ENCODE measurements at places on chromosomes 5 and 9. TPM values are rescaled to one million over a fixed set of nuclear protein-coding genes. Genes with fewer than 3 reads are reported as not detected.
A peak's percentile ranks its signal among the peaks of the same experiment; 100 is the strongest.

DNA sequence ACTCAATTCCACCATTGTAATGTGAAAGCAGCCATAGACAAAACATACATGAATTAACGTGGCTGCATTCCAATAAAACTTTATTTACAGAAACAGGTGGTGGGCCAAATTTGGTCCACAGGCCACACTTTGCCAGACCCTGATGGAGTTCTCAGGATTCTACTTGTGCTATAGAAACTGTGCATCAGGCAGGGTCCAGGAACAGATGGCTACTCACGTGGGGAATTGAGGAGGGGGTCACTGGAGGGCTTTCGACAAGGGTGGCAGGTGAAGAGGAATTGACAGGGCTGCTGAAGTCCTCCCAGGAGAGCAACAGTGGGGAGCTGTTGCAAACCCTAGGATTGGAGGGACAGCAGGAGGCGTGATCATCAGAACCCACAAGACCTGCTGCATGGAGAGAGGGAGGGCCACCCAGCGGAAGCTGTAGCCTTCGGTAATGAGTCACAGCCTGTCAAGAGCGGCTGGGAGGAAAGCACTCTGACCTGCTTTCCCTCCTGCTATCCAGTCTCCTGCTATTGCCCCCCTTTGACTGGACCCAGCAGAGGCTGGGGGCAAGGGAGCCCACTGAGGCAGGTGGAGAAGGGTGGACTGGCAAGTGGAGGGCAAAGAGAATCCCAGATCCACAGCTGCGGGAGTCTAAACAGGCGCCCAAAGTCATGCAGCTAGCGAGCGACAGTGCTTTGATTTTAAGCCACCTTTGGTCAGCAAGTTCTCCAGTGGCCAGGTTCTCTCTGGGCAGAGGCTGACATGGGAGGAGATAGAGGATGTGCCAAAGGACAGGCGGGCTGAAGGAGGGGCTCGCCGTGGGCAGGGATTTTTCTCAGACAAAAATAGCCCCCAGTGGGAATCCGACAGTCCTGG, 138.3 kb upstream of the SMIM23 start:
- H3K27ac ChIP-seq, result no peak overlapping the region
- H3K27me3 ChIP-seq, result peaks cover 9% of the 10 kb centered on the region
- no peak for DNase-seq
- H3K36me3 ChIP-seq, result no peaks in the 10 kb centered on the region
- H3K4me1 ChIP-seq, result peaks cover 5% of the 10 kb centered on the region

DNA sequence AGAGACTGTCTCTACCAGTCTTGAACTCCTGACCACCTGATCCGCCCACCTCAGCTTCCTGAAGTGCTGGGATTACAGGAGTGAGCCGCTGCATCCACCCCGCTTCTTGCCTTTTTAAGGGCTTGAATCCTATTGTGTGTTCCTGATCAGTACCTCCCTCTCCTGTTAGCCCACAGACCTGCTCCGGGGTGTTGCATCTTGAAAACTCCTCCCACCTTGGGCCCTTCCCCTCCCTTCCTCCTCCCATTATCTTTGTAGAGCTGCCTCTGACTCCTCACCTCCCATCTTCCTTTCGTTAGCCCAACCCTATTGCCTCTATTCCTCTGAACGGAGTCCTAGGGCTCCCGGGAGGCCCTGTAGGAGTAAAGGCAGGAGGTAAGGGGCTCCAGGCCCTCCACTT, 48.5 kb upstream of the NEK6 start:
- peaks cover 5% of the 10 kb centered on the region for H3K27me3 ChIP-seq
- H3K27ac ChIP-seq, result no peak overlapping the region
- H3K4me1 ChIP-seq, result peaks cover 56% of the 10 kb centered on the region
- H3K36me3 ChIP-seq, result peaks cover 2% of the 10 kb centered on the region
- H3K4me3 ChIP-seq, result no peak overlapping the region

DNA sequence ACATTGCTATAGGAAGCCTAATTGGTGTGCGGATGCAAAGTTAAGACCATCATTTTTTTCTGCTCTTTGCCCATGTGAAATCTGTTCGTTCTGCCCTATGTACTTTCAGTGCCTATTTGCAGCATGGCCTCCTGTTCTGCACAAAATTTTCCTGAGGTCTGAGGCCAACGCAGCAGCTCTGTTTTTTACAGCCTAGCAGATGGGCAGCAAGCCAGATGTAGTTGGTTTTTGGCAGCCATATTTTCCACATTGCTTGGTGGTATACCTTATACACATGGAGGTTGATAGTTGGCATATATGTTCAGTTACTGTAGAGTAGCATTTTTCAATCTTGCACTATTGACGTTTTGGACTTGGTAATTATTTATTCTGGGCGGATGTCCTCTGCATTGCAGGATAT, 133.5 kb upstream of the MRPS30 start:
- no peak for DNase-seq
- H3K27me3 ChIP-seq, result no peaks in the 10 kb centered on the region
- no peaks in the 10 kb centered on the region for H3K4me1 ChIP-seq
- H3K4me3 ChIP-seq, result no peak overlapping the region
- H3K27ac ChIP-seq, result no peak overlapping the region

GRCh38 chr5:98773214-98773463, 324 bp upstream of the RGMB start:
- peak overlapping the region; percentile 87 for H3K4me3 ChIP-seq
- H3K4me1 ChIP-seq, result peaks cover 47% of the 10 kb centered on the region
- H3K27ac ChIP-seq, result peak overlapping the region; percentile 42
- no peak for DNase-seq

Gene HRH2
- total RNA-seq, result 21.4 TPM

GRCh38 chr9:7174884-7175283, 417.1 kb downstream of the KDM4C start:
- peaks cover 25% of the 10 kb centered on the region for H3K36me3 ChIP-seq
- no peak overlapping the region for H3K27ac ChIP-seq
- no peak overlapping the region for H3K4me3 ChIP-seq
- DNase-seq, result no peak

Gene LCP2
- 419 TPM for total RNA-seq

DNA sequence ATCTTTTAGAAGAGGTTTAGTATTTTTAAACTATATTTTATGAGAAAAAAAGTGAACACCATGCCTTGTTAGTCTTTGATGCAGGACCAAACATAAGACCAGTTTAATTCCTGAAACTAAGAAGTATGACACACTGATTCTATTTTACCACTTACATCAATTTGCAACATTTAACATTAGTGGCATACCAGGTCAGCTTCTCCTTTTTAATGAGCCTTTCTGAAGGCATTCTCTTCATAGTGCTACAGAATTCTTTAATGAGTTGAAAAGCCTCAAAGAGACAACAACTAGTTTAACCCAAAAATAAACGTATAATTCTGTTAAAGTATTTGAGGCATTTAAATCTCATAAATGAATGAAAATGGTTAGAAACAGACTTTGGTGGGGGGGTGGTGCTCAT, 28.2 kb downstream of the ARSB start:
- H3K27me3 ChIP-seq, result no peaks in the 10 kb centered on the region
- H3K4me1 ChIP-seq, result peaks cover 20% of the 10 kb centered on the region
- no peak overlapping the region for H3K27ac ChIP-seq

GRCh38 chr5:146101646-146102045, 3.7 kb downstream of the PLAC8L1 start:
- H3K36me3 ChIP-seq, result peaks cover 11% of the 10 kb centered on the region
- no peak overlapping the region for H3K4me3 ChIP-seq
- no peaks in the 10 kb centered on the region for H3K27me3 ChIP-seq
- H3K27ac ChIP-seq, result no peak overlapping the region

Gene OTP
- total RNA-seq, result not detected

DNA sequence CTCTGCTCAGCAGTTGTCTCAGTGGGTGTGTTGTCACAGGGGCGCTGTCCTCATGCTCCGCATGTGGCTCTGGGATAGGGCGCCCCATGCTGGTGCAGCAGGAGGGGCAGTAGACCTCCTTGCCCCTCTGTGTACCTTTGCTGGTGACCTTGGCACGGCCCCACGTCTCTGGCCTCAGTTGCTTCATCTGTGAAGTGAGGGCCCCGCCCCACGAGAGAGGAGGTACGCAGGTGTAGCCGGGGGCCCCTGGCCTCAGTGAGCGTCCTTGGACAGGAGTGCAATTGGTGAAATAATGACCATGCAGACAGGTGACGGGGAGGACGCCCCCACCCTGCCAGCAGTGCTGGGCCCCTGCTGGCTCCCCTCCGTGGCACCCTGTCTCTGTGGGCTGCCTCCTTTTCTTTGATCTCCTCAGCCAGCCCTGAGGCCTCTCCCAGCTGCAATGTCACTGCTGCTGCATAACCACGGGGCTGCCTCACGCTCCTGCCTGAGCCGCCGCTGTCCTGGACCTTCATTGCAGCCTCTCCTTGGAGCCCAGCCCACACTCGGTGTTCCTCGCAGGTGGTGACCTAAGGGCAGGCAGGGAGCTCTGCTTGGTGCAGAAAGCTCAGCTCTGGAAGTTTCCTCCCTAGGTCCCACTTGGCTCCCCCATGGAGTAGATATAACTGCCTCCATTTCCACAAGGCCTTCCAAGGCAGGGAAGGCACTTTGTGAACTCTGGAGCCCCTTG, 57.3 kb downstream of the PHF2 start:
- peak; percentile 12 for DNase-seq
- peaks cover 28% of the 10 kb centered on the region for H3K36me3 ChIP-seq
- H3K27ac ChIP-seq, result no peak overlapping the region
- H3K4me1 ChIP-seq, result no peaks in the 10 kb centered on the region

GRCh38 chr5:169811680-169812079, 168.6 kb downstream of the INSYN2B start:
- no peak overlapping the region for H3K27ac ChIP-seq
- H3K27me3 ChIP-seq, result no peaks in the 10 kb centered on the region
- peaks cover 37% of the 10 kb centered on the region for H3K36me3 ChIP-seq
- H3K4me1 ChIP-seq, result no peaks in the 10 kb centered on the region

Gene TRAF1
- 114 TPM for total RNA-seq

DNA sequence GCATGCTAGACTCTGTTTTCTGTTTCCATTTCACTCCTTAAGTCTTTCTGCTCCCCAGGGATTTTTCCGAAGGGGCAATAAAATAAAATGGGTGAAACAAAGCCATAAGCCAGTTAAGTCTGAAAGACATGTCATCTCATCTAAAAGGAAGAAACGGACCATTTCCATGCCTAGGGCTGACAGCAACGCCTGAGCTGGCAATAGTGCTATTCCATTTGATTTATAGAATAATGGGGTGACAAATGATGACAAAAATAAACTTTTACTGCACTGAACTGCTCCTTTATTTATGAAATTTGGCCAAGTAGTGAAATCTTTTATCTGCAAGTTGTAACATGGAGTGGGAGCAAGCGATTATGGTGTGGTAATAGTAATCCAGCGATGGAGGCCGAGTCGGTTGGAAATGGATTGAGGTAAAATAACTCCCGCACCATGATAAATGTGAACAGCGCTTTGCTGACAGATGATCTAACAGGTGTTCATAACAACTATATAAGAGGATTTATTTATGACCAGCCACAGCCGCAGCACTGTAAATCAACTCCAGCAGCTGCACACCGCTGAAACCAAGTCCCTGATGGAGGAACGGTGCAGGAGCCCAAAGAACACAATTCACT, 219.8 kb upstream of the TBCA start:
- H3K4me3 ChIP-seq, result no peak overlapping the region
- H3K27ac ChIP-seq, result no peak overlapping the region
- no peaks in the 10 kb centered on the region for H3K36me3 ChIP-seq
- H3K27me3 ChIP-seq, result no peaks in the 10 kb centered on the region
- DNase-seq, result no peak

- peaks cover 14% of the 10 kb centered on the region for H3K27me3 ChIP-seq
- no peak overlapping the region for H3K27ac ChIP-seq
- peaks cover under 1% of the 10 kb centered on the region for H3K36me3 ChIP-seq
- no peak overlapping the region for H3K4me3 ChIP-seq
Observed at GRCh38 chr5:151016700-151017099, 3.7 kb upstream of the GPX3 start.

DNA sequence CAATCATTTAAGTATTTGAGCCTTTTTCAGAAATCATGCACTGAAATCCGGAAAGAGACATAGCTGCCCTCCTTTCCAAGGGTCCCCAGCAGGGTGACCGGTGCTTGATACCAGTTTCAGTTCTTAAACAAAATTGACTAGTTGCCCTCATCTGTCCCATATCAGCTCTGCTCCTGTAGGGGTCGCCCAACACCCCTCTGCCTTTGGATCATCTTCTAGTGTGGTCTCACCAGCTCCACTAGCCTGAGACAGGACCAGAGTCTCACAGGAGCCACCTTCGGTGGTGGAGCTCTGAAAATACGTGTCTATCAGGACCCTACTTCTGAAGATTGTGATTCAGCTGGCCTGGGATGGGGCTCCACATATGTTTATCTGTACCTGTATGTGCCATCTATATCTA, 428.2 kb downstream of the ENC1 start:
- H3K27me3 ChIP-seq, result peaks cover 11% of the 10 kb centered on the region
- H3K4me3 ChIP-seq, result no peak overlapping the region

Gene SEMA4D
- 408 TPM for total RNA-seq

Gene PIP5K1B
- 0.85 TPM for total RNA-seq

- H3K4me3 ChIP-seq, result no peak overlapping the region
- DNase-seq, result no peak
- H3K27ac ChIP-seq, result no peak overlapping the region
- H3K36me3 ChIP-seq, result no peaks in the 10 kb centered on the region
- H3K4me1 ChIP-seq, result no peaks in the 10 kb centered on the region
Observed at GRCh38 chr5:109630093-109630492, 59.6 kb upstream of the MAN2A1 start.

Gene ARRDC3
- 13.5 TPM for total RNA-seq
